ENCODE measurements at places on chromosomes 11 and 22. TPM values are rescaled to one million over a fixed set of nuclear protein-coding genes. Genes with fewer than 3 reads are reported as not detected.

Gene CDKN1C
- total RNA-seq = 27.1 TPM

Gene CCDC116
- 0.23 TPM for total RNA-seq

Gene STX3
- total RNA-seq = 31.1 TPM

DNA sequence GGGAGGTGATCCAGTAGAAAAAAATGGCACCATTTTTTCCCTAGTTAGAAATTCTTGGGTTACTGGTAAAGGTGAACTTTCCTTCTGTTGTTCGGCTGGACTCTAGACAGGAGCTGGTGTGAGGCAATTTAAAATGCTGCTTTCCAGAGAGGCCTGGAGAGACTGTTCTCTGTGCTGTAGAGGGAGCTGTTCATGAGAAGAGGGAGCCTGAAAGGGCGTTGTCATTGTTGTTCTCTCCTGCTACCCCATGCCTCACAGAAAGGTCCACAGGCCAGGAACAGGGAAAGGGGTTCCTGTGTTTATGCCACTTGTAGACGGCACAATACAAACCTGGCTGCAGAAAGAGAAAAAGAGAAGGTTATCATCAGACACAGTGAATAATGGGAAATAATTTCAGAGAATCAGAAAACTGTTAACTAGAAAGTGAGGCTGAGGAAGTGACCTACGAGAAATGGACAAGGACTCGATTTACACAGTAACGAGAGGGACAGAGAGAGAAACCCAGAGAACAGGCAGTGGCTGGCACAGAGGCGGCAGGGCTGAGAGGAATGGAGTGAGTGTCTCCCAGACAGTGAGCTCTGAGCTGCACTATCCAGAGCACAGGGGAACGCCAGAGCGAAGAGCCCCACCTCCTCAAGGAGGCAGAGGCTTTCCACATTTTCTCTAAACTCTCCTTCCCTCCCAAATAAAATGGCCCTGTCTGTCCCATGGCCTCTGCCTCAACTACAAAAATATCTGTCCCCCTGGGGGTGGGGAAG, 109.2 kb downstream of the RRM1 start:
- no peak for DNase-seq

DNA sequence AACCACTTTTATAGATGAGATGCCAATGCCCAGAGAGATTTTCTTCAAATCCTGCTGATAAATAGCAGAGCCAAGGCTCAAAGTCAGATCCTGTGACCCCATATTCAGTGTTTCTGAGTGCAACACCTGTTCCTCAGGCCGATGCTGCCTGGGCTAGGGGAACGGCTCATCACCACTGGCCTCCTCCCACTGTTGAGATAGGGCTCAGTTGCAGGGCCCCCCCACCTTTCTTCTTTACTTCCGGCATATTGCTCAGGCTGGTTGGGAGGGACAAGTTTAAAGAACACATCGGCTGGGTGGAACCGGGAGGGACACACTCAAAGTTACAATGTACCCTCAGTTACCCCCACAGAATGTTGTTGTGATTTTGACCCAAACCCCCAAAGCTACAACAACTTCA, 88.3 kb upstream of the CRTAM start:
- no peak for DNase-seq

Data from lower leg skin (tissue), 4 donors.